RPMI7951 (cell line): ENCODE measurements at places on chromosomes 11 and 22.

DNA sequence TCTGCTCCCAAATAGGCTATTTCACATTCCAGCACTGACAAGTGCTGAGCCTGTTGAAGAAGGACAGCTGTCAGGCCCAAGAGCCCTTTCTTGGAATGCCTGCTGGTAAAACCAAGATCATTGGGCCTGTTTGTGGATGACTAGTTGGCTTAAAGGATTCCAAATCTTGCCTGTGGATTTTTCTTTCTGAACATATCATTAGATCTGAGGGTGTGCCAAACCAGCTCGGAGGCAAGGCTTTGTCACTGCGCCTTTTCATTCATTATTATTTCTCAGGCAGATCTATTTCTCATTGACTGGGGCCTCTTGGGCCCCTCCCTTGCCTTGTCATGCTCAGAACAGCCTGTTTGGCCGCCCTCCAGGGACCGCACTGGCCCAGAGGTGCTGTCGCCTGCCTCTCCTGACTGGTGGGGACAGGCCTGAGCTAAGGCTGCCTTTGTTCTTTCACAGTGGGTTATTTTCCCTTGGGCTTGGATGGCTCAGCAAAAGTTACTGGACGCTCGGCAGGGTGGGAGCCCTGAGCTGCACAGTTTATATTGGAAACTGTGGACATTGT is 222.7 kb upstream of the SESN3 start:
- DNase-seq: peak; percentile 65

- DNase-seq: no peak
Observed at GRCh38 chr11:5071799-5072198, 2.4 kb downstream of the OR52E1 start.

- DNase-seq: no peak
Observed at GRCh38 chr11:57639321-57640067, 10.2 kb downstream of the YPEL4 start.

GRCh38 chr11:11543656-11544055 is 78.1 kb downstream of the GALNT18 start:
- DNase-seq: no peak
